Activated CD8-positive, alpha-beta memory T cell treated with anti-CD3 and anti-CD28 coated beads, Interleukin-2, amount 10 ng/mL, durations not matched to agents 7 days and 5 days (primary cell): ENCODE measurements at places on chromosomes 7 and 10. TPM values are rescaled to one million over a fixed set of nuclear protein-coding genes. Genes with fewer than 3 reads are reported as not detected.

ARHGAP22 gene
- not detected for total RNA-seq

C10orf143 gene
- total RNA-seq = 2.7 TPM

NPC1L1 gene
- not detected for total RNA-seq

VWA2 gene
- not detected for total RNA-seq

SPDYE16 gene
- 0.52 TPM for total RNA-seq

GRCh38 chr7:100567031-100567730 is 6.5 kb downstream of the SAP25 start:
- no peak for DNase-seq

- no peak for DNase-seq
Measured at GRCh38 chr10:85600744-85601081, 765.9 kb downstream of the GRID1 start.

DNA sequence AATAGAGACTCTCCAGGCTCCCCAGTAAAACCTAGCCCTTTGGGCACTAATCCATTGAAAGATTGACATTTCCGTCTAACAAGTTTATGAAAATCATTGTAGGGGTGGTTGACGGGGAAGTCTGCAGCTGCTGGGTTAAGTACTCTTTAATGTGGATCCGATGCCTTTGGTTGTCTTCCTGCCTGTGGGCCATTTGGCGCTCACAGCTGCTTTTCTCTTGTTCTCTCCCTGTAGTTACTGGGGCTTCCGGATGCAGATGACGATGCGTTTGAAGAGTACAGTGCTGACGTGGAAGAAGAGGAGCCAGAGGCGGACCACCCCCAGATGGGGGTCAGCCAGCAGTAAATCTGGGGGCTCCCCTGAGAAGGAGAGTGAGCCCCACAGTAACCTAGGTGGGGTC is 22.4 kb downstream of the MTURN start:
- peak; percentile 52 for DNase-seq

DNA sequence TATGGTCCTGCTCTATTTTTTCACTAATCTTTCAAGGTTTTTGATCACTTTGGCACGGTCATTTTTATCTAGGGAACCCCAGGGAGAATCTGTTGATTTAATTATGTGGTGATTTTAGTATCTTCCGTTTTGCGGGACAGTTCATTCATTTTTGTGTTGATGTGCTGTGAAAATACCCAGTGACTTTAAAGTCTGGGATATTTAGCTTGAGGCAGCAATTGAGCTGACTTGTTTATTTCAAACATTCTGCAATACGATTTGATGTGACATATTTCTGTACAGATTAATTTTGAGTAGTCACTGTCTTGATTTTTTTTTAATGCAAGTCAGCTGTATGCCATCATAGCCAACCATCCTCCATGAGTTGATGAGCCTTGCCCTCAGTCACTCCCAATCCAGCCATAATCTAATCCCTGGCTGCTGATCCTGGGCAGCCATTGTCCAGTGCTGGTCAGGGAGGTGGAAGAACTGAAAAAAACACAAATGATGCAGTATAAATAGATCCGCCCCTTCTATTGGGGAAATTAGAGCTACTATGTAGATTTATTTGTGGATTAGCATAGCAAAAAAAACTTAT is 183.4 kb downstream of the CCSER2 start:
- DNase-seq = no peak

DNA sequence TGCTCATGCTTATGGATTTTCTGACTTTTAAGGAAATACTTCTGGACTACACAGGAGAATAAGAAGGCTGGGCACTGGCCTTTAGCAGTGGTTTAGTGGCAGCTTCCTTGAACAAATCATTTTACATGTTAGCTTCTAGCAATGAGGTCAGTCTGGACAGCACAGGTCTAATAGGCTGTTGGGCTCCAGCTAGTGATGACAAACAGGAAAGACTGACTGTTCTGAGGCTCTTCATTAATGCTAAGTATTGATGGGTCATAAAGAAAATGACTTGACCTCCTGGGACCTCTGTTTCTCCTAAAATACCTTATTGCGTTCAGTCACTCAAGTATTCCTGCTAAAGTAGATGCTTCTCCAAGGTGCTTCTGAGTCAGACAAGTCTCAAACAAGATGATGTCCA is 4.9 kb upstream of the RHOBTB1 start:
- DNase-seq = no peak

DNA sequence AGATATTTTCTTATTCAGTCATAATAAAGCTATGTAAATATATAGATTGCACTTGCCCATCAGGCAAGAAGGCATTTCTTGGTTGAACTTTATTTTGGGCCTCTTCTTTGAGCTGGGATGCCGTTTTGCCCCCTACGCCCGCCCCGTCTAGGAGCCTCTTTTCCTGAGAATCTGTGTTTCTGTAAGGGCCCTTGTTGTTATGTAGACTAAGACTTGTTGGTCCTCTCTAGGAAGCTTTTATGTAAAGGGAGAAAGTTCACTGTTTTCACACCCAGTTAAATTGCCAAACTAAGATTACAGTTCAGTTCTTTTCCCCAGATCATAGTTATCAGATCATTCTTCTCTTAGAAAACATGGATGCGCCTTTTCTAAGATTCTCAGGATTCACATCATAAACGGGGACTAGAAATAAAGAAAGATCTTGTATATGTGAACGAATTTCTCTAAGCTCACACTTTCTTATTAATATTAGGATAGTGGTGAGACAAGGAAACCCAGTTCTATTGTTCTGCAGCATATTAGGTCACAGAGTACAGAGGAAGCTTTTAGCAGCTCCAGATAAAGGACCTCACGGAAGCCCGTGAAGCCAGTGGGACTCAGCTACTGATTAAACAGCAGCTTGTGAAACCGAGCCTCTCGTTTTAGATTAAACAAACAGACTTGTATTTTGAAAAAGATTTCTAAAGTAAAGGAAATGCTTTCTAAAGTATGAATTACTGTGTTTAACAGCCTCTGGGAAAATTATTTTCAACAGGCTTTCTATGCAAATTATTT is 3.8 kb downstream of the LMTK2 start:
- DNase-seq = no peak

DNA sequence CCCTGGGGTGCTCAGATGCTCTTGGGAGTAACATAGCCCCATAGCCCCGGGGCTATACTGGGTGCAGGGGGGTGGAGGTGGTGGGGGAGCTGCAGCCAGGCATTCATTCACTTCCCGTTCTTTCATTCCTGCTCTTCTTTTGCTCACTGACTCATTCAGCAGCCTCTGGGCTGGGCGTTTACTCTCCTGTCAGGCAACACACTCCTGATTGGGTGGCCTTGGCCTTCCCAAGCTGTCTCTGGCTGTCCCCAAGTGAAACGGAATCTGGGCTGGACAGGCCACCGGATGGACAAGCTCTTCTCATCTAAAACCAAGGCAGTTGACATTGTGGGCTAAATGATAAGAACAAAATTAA is 34.6 kb downstream of the CHST3 start:
- no peak for DNase-seq

DNA sequence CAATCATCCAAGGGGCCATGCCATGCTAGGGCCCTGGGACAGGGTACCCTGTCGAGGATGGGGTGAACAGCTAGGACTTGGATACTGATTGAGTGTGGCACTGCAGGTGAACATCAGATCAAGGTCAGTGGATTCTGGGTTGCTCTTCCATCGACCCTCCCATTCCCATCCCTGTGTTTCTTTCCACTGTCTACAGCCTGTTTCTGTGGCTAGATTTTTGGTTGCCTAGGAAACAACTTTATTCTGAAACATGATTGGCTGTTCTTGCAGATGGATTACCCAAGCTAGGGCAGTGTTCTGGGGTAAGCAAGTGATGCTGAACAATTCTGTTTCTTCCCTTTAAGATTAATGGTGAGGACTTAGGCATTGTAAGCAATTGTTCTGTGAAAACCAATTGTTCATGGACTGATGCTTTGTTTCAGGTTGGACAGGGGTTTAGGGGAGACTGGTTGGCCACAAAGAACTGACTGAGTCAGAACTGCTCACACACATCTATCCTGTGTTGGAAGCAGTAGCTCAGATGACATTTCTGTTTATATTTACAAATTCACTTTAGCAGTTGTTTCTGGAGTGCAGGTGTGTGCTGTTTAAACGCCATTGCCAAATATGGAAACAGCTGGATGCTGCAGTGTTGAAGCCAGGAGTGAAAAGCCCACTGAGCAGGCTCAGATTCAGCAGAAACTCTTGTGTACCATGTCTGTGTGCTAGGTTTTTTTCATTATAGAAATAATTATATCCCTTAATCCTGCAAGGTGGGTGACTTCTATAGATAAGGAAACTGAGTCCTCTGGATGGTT is 102.3 kb upstream of the BTBD16 start:
- no peak for DNase-seq

GRCh38 chr7:8152489-8153192 is 109.3 kb downstream of the ICA1 start:
- no peak for DNase-seq

DNA sequence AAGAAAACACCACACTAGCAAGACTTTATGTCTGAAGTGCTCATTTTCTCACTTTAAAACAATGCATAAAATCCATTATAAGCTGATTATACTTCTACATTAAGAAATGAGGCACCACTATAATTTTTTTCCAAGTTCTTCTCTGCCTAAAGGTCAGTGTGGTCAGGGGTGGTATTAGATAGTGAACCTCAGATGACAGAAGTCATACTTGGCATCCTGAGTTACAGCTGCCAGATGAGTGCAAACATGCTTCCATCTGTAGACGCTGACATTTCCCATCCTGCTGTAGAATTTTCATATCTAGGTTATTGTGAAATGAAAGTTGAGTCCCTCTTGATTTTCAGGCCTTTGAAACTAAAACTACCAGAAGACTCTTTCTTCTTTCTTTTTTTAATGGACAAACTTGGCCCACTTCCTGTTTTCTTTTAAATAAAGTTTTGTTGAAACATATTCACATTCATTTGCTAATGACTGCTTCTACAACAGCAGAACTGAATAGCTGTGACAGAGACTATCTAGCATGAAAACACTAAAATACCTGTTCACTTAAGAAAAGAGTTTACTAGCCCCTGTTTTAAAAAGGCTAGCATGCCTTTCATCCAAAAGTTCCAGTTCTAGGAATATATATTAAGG is 900.8 kb downstream of the XPNPEP1 start:
- no peak for DNase-seq

GRCh38 chr7:140873434-140873833 is 51.3 kb downstream of the BRAF start:
- DNase-seq = no peak

- DNase-seq = no peak
Measured at GRCh38 chr7:135862586-135863340, 114.2 kb upstream of the FAM180A start.

- no peak for DNase-seq
Measured at GRCh38 chr10:71620642-71621041, 98.9 kb downstream of the C10orf105 start.

- DNase-seq = no peak
Measured at GRCh38 chr7:46229409-46229808, 308.3 kb upstream of the IGFBP3 start.

- no peak for DNase-seq
Measured at GRCh38 chr10:123165445-123166072, 11.4 kb downstream of the BUB3 start.

GRCh38 chr7:149161241-149161848 is 14.1 kb downstream of the ZNF398 start:
- DNase-seq = no peak
